ENCODE measurements at places on chromosomes 2 and 18.

- DNase-seq: peak; percentile 88
Observed at GRCh38 chr2:66305718-66306117, 129.2 kb upstream of the MEIS1 start.

DNA sequence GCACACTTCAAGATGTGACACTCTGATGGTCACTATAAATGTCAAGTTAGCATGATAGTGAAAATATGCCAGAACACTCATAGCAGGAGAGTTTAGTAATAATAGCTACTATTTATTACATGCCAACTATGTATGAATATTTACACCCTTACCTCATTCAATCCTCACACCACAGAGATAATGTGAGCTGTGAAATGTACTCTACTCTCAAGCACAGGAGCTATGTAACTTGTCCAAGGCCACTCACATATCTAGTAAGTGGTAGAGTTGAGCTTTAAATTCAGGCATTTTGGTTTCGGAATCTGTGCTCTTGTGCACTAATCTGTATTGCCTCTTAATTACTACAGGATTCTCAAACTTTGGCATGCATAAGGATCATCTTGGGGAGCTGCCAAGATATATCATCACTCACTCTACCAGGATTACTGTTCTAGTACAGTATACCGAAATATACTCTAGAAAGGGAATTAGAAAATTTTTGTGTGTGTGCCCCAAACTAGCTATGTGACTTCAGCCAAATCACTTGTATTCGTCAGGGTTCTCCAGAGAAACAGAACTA is 154.3 kb downstream of the PLCL1 start:
- DNase-seq: no peak

GRCh38 chr2:240430595-240430994 is 4.9 kb upstream of the GPC1 start:
- DNase-seq: no peak

DNA sequence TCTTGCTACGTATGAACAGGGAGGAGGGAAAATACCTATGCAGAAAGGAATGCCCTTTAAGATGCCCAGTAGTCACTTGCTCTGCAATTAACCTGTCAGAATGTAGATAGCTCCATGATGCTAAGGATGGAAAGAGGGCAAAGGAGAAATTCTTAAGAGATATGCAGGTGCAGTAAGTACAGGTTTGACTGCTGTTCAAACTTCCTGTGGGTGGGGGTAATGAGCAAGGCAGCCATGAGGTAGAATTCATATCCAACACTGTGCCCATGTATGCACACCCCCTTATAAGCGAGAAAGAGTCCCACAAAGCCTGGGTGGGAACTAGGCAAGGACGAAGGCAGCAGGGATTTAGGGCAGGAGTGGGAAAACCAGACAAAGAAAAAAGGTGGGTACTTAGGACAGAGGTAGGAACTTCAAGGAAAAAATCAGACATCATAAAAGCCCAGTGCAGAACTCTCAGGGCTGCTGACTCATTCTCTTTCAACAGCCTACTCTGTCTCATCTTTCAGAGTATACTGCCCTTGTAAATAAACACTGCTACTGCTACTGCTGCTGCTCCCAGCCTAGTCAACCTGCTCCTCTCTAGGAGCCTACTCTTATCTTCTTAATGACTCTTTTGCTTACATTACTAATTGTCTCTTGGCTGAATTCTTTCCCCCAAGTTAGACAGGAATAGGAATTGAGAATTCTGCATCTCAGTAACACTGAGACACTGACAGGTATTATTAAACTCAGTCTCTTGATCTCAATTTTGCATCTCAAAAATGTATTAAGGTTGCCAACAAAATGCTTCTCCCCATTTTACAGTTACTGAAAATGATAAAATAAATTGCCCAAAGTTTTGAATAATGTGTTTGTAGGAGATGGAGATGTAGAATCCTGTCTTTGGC is 189.0 kb downstream of the PTH2R start:
- DNase-seq: peak; percentile 21

GRCh38 chr2:11636593-11637295 is 33.3 kb downstream of the NTSR2 start:
- DNase-seq: no peak

- no peak for DNase-seq
Observed at GRCh38 chr18:76364282-76365259, 130.5 kb downstream of the ZNF516 start.

DNA sequence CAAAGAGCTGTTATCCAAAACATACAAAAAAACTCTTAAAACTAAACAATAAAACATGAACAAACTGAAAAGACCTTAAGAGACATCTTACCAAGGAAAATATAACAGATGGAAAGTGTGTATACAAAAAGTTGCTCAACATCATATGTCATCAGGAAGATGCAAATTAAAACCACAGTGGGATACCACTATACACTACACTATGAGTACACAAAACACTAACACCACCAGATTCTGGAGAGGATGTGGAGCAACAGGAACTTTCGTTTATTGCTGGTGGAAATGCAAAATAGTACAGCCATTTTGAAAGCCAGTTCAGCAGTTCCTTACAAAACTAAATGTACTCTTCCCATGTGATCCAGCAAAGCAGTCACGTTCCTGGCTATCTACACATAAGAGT is 221.4 kb downstream of the CMPK2 start:
- no peak for DNase-seq

DNA sequence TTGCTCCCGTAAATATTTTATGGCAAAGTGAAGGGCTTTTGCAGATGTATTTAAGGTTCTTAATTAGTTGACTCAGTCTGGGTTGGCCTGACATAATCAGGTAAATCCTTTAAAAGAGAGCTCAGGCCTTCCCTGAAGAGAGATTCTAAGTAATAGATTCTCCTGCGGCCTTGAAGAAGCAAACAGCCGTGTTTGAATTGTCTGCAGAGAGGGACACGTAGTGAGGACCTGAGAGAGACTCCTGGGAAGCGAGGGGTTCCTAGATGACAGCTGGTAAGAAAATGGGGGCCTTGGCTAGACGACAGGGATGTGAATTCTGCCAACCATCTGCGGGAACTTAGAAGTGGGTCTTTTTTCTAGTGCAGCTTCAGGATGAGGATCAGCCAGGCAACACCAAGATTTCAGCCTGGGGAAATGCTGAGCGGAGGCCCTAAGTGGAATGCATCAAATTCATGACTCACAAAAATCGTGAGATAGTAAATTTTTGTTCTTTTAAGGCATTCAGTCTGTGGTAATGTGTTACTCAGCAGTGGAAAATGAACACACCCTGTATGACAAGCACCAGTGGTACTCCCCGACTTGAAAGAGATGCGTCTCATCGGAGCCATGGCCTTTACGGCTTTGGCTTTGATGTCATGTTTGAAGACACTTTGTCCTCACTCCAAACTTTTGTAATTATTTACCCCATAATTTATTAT is 62.1 kb upstream of the SMIM21 start:
- no peak for DNase-seq

DNA sequence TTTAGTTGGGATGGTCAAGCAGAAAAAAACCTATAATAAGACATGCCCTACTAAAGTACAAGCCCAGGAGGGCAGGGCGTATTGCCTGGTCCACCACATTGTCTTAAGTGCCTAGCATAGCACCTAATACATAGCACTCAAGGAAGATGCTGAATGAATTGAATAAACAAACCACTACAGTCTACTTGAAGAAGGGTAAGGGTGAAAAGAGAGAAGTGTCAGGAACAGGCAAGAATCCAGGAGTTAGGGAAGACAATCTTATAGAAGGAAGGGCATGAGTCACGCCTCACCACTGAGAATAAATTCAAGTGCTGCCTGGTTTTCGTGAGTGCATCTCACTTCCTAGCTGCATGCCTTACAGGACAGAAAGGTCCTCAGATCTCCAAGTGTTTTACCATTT is 13.9 kb downstream of the SLC19A3 start:
- no peak for DNase-seq

DNA sequence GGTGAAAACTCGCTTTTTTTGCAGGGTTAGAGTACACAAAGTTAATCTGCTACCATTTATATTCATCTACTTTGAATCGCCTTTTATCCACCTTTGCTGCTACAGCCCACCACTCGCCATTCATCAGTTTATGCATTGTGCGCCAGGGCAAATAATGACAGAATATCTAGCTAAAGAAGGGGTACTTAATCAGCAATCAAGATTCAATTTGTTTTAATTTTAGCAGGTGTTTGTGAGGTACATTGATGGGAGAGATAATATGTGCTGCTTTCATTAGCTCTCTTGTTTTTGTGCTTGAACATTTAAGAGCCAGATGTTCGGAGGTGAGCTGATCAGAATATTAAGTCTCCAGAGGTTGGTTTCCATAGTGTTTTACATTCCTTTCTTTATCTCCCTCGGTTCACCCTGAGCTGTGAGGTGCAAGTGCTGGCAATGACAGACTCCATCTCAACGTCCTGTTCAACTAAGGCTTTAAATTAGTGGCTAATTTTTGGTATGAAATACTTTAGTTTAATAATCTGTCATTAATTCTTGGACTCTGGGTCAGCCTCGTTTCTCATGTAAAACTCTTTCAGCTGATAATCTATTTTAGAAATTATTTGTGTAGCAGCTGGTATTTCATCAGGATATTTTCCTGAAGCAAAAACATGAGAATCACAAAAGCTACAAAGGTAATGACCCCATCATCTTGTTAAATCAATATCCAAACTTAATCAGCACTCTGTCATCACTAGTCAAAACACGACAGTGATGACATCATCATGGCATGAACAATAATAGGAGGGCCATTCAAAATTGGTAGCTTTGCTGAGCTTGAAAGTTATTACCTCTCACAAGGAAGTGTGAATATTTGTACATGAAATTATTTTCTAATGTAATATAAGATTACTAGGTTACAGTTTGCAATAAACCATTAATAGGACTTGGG is 479.9 kb upstream of the FANCL start:
- no peak for DNase-seq

GRCh38 chr18:53749766-53750165 is 474.7 kb downstream of the MBD2 start:
- DNase-seq: no peak

- DNase-seq: no peak
Observed at GRCh38 chr2:127081826-127082633, 24.9 kb downstream of the BIN1 start.

DNA sequence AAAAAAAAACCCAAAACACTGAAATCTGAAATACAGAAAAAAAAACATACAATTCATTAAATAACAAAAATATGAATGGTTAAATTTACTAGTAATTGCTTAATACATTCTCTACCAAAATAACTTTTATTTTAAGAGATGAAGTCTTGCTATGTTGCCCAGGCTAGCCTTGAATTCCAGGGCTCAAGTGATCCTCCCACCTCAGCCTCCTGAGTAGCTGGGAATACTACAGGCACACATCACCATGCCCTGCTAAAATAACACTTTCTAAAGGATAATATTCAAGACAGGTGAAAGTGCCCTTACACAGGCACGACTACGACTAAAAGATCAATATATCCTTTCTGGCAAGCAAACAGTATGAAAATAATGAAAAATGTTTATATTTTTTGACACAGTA is 9.5 kb downstream of the USP34 start:
- DNase-seq: no peak

DNA sequence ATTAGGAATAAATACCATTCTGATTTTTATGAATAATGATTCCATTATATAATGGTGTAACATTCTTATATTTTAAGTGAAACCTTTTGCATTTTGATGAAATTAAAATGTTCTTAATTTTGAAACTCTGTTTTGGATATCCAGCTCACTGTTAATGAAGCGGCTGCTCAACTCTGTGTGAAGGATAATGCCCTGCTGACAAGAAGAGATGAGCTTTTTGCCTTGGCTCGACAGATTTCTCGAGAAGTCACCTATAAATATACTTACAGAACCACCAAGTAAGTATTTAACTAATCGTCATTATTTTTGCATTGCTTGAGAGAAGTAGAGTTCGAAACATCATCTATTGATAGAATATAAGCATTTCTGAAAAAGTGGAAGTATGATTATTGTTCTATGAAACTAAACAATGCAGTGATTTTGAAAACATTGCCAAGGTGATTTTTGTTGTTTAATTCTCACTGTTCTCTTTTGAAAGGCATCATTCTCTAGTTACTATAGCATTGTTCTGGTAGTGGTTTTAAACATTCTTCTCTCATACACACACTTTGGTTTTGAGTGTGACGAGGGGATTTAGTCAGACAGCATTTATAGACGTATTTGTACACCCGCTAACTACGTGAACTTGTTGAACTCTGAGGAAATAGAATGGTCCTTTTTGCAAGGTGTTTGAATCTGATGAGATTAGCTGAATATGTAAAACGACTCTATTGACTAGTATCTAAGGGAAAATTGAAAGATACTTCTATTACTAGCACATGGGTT is 21.5 kb downstream of the NAB1 start:
- DNase-seq: no peak

DNA sequence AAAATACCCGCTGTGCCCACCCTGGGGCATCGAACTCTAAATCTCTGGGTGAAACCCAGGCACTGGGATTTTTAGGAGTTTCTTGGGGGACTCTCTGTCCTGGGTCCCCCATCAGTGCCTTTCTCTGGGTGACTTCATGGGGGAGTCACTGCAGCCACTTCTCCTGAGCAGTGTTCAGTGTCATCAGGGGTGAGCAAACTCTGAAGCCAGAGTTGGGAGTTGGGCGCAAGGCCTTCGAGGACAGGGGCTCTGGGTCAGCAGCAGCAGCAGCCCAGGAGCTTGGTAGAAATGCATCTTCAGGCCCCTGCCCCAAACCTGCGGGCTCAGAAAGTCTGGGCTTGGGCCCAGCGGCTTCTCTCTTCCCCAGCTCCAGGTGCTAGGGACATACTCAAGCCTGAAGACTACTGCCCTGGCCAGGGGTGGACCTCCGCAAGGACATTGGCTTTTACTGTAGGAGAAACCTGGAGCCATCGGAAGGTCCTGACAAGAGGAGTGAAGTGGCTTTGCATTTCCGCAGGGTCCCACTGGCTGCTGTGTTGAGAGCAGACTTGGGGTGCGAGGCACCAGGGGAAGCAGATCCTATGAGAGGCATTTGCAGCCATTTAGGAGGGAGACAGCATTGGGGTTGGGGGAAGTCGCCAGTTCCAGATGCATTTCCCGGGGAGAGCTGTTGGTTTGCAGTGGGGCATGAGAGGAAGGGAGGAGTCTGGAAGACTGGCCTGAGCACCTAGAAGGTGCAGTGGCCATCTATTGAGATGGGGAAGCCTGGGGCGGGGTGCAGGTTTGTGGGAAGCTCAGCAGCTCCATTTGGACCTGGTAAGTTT is 51.5 kb upstream of the FAHD2A start:
- DNase-seq: no peak

DNA sequence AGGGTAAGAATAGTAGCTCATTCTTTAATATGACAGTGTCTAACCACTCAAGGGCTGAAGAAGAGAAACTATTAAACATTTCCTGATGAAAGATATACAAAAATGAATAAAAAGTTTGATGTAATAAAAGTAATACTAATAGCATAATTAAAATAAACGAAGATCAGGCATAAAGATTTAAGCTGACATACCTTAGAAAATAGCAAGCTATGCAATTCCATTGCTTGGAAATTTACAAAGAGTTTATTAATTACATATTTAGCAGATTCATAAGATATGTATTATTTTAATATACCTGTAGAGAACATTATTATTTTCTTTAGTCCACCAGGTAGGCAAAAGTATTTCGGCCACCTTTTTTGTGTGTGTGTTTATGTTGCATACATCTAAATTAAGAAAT is 229.4 kb downstream of the GCA start:
- no peak for DNase-seq

GRCh38 chr2:33897741-33898140 is 298.6 kb upstream of the FAM98A start:
- no peak for DNase-seq

GRCh38 chr18:5167831-5168230 is 29.2 kb downstream of the AKAIN1 start:
- DNase-seq: no peak

- DNase-seq: peak; percentile 53
Observed at GRCh38 chr18:8299054-8299980, 309.9 kb upstream of the RAB12 start.

- DNase-seq: no peak
Observed at GRCh38 chr2:233084488-233084887, 24.3 kb downstream of the INPP5D start.

GRCh38 chr2:98759338-98759737 is 28.4 kb upstream of the MGAT4A start:
- DNase-seq: no peak
